ENCODE measurements at places on chromosomes 4 and X. TPM values are rescaled to one million over a fixed set of nuclear protein-coding genes. Genes with fewer than 3 reads are reported as not detected.

DNA sequence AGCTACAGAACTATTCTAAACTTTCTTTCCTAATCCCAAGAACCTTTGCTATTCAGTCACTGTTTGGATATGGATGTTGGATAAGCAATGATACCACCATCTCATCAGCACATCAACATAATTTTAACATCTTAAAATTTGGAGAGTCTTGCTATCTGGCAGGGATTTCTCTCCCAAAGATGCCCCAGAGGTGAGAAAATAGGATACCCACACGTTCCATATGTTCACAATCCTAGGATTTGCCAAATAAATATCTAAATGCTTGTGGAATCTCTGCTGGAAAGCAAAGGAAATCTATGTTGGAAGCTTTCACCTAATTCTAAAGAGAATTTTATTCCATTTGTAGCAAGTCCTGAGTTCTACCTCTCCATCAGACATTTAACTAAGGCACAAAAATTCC is 24.4 kb downstream of the SOWAHB start:
- peaks cover 27% of the 10 kb centered on the region for H3K27me3 ChIP-seq
- no peaks in the 10 kb centered on the region for H3K36me3 ChIP-seq
- DNase-seq: no peak
- no peak overlapping the region for H3K27ac ChIP-seq
- peaks cover 7% of the 10 kb centered on the region for H3K4me1 ChIP-seq
- no peak overlapping the region for H3K4me3 ChIP-seq

- no peak overlapping the region for H3K27ac ChIP-seq
- no peak overlapping the region for H3K4me3 ChIP-seq
- H3K27me3 ChIP-seq: no peaks in the 10 kb centered on the region
- DNase-seq: no peak
Measured at GRCh38 chr4:110296892-110297291, 98.5 kb upstream of the ELOVL6 start.

GRCh38 chr4:127708985-127709384 is 21.2 kb upstream of the SLC25A31 start:
- no peak overlapping the region for H3K4me3 ChIP-seq
- H3K27ac ChIP-seq: no peak overlapping the region
- H3K27me3 ChIP-seq: no peaks in the 10 kb centered on the region
- no peaks in the 10 kb centered on the region for H3K4me1 ChIP-seq

DCLK2 gene
- 7.9 TPM for total RNA-seq

MTMR8 gene
- 0.51 TPM for total RNA-seq

All from neural progenitor cell (in vitro differentiated cells).